ENCODE measurements at places on chromosomes 16 and 17.

DNA sequence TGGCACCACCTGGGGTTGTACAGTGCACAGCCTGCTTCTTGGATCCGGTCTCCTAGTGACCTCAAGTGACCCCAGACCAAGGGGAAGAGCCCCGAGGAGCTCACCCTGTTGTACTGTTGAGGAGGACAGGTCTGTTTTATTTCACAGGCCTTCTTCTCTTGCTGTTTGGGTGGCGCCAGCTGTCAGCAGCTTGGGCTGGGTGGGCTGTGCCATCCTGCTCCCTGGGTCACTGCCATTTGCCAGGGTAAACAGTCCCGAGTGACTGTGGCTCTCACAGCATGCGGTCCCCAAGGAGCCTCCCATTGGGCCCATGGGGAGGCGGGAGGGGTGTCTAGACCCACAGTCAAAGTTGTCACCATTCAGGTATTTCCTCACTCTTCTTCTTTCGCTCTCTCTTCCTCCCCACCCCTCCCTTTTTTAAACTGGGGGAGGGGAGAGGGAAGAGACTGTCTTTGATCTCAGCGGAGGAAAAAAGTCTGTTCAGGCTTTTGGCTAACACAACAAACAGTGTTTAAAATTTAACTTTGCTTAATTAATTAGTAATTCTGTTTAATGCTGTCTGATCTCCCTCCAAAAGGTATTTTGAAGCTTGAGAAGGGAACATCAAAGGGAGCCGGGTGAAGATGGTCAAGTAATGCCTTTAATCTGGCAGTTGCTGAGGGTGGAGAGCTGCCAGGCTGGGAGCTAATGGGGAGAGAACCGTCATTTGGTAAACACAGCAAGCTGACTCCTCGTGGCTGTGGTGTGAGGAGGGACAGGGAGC, 64.0 kb downstream of the SNX20 start:
- DNase-seq, result no peak

DNA sequence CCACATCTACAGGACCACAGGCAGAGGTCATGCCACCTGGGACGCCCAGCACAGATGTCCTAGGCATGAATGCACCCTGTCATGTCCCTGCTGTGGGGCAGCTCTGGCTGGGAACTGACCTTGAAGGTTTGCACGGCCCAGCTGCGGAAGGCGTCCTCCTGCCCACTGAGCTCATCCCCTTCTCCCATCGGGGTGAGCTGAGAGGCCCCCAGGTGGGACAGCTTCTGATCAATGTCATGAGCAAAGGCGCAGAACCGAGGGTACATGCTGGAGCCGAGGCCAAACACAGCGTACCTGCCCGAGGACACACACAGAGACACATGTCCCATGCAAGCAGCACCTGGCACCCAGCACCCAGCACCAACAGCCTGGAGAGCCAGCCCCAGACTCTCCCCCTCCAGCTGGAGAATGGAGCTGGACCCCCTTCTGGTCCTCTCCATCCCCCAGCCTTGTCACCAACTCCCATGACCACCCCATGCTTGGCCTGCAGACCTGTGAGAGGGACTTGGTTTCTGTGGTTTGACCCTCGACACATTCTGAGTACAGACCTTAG, 31.4 kb downstream of the NOS2 start:
- no peak for DNase-seq

DNA sequence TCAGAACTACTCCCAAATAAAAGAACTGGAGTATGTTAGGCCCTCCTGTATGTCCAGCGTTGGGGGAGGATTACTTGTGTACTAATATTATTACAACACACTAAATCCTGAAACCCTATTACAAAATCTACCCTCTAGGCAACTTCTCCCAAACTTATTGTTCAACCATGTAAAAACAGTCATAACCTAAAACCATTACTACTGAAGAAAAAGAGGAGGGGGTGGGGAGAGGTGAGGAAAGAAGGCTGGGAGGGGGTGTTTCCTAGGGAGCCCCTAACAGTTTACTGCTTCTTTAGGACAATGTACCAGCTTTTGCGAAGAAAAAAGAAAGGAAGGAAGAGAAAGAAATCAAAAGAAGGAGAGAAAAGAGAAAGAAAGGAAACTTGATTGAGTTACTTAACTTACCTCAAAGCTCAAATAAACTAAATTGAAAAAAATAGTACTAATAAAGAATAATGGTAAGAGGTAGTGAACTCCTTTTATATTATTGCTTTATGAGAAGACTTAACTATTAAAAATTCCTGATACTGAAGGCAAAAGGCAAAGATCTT, 2.3 kb downstream of the SALL1 start:
- no peak for DNase-seq

- peak; percentile 88 for DNase-seq
Measured at GRCh38 chr17:64448665-64449512, at the start of gene MILR1. MILR1 (plus strand) TSS chr17:64449115; CDS start chr17:64449169, 54 bp downstream.

- no peak for DNase-seq
Measured at GRCh38 chr17:51147650-51148049, 5.7 kb upstream of the NME1 start.

DNA sequence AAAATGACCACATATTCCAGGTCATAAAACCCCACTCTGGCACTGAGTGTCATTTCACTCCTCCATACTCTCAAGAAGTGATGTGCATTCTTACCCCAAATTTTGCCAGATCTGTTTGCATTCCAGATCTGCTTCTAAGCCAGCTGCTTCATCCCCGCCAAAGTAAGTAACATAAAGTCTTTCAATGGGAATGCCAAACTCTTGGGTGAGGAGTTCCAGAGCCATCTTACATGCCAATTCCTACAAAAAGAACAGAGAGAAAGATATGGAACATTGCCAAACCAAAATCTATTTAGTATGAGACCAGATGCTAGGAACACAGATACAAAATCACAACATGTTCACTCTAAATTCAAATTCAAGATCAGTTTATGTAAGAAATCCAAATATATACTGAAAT, 12.9 kb downstream of the AARS1 start:
- DNase-seq, result no peak

DNA sequence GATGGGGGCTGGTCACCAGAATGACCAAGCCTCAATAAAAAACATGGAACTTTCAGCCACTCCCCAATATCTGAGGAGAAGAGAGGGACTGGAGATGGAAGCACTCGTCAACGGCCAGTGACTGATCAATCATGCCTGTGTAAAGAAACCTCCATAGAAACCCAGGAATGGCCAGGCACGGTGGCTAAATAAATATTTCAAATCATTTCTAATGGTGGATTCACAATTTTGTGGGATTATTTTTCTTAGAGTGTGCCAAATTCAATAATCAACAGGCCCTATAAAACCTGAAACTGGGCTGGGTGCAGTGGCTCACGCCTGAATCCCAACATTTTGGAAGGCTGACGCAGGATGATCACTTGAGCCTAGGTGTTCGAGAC, 16.4 kb downstream of the NSMCE1 start:
- no peak for DNase-seq

DNA sequence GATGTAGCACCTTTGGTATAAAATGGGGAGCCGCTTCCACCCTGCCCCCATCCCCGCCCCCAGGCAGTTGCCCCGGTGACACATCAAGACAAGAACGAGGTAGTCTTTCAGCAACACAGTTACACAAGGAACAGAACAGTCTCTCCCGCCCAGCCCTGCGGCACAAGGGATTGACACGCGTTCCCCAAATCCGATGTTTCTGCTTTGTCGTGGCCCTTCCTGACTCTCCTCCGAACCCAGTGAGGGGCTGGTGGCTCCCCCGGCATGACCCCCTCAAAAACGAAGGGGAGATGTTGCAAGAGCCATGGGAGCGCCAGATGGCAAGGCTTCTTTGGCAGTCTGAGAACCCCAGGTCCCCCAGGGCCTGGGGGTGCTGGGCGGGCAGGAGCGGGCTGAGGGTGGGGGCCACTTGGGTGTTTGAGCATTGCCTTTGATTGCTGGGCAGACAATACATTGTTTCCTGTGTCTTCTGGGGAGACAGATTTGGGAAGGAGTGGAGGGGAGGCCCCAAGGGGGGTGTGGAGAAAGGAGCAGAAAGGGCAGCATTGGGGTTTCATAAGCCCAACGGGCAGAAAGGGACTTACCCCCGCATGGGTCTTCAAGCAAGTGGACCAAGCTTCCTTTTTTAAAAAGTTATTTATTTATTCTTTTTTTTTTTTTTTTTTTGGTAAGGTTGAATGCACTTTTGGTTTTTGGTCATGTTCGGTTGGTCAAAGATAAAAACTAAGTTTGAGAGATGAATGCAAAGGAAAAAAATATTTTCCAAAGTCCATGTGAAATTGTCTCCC, 16.6 kb downstream of the COL1A1 start:
- no peak for DNase-seq

GRCh38 chr17:32143527-32143870, 1.2 kb downstream of the RHOT1 start:
- no peak for DNase-seq

GRCh38 chr16:84625556-84625955, 7.7 kb upstream of the COTL1 start:
- DNase-seq, result no peak

DNA sequence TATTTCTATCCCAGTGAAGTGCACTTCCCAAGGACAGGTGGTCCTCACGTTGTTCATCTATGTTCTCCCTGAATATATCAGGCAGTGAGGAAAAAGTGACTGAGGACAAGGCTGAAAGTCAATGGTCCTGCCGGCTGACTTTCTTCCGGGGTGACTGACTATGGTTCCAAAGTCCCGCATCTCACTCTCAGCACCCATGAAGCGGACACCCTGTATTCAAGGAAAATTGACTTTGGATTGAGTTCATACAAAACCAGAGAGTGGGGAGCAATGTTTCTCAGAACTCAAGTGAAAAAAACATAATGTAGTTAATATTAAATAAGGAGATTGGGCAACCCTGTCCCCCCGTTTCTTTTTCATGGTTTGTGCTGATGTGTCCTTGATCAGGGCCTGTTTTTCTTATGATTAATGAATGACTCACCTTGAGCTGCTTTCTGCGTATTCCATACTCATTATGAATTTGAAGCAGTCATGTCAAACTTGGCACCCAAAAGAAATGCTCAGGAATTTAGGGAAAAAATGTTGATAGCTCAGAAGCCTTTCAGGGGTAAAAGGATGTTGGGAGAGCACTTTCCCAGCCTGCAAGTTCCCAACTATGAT, 184.0 kb downstream of the CYLD start:
- no peak for DNase-seq
